ENCODE measurements at places on chromosomes 2 and 18.

DNA sequence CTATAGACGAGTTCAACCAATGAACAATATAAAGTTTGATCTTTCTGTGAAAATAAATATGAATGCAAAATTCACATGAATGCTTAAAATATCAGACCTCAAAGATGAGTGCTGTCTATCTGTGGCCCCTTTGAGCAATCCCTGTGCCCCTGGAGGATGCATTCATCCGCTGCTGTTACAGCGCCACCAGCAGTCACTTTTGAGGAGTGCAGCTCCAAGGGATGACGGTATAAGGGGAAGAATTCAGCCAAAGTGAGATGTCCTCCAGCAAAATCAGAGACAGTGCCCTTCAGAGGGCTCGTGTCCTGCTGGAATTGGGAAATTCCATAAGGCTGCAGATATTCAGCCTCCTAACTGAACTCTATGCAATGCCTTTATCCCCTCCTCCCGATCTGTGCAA lies 12.0 kb upstream of the CHRNA1 start:
- no peak for DNase-seq

DNA sequence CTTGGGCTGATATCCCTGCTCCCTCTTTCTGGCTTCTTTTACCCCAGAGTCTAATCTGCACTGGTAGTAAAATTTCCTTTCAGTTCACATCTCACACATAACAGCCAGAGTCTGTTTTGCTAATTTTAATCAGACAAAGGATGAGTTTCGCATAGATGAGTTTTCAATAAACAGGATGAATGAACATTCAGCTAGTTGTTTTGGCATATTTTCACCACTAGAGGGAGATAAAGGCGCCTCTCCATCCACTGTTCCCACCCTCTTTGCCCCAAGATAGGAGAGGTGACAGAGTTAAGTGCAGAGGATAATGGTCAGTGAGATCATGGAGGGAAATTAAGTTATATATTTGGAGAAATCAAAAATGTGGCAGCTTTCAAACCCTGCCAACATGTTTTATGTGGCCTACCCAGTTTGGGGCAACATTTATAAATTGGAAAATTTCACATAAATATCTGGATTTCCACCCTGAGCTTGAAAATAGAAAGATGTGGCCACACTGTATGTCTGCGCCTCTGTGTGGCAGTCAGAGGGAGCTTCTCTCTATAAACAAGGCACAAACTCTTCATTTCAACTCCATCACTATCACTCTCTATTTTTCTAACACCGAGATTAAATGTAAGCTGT lies 48.5 kb upstream of the DTNA start:
- DNase-seq, result no peak

DNA sequence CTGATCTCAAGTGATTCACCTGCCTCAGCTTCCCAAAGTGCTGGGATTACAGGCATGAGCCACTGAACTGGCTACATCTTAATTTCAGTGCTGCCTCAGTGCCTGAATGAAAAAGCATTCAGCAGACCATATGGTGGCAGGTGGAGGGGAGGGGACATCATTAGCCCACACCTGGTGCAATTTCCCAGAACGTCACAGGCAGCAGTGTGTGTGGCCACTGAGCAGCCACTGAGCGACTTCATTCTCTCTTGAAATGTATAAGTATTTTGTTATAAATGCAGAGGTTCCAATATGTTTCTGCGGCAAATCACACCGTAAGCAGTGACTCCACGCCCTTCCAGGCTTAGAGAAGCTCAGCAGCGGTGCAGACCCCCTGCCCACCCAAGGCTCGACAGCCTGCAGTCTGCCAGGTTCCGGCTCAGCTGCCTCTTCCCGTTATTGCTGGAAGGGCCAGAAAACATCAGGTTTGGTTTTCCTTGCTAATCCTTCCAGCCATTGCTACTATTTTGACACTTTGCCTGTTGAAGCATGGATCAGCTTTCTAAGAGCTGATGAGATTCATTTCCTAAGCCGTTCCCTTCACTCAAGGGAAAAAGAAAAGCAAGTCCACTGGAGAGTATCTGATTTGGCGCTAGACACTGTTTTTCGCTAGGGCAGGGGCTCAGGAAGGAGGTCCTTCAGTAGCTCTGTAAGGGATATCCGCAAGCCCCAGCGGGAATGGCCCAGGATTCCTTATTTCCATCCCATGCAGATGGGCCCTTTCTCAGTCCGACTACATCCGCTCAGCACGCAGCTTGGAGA lies 250.7 kb downstream of the VAPA start:
- no peak for DNase-seq

DNA sequence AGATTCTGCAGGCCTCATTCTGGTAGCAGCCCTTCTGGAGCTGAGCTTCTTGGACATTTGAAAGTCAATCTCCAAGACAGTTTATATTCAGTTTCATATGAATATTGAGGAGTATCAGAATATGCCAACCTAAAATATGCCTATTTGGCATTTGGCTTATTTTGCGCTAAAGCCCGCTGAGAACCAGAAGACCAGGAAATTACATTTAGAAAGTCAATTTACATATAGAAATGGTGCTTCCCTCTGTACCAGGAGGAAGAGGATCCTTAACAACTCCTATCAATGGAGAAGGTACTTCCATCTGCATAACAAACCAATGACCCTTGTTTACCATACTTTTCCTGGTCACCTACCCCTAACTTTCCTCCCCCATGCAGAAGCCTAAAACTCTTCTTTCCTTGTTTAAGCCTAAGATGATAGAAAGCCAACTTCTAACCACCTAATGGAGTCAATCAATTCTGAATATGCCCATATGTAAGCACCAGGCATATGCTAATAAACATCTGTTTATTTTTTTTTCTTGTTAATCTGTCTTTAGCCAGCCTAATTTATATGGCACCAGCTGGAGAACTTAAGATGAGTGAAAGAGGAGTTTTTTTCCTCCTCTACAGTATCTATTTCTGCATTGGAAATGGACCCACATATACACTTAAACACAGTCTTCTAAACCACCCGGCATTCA lies 57.0 kb upstream of the DYNC1I2 start:
- DNase-seq, result no peak

- no peak for DNase-seq
Observed at GRCh38 chr2:218898109-218898878, 17.6 kb downstream of the WNT10A start.

- DNase-seq, result no peak
Observed at GRCh38 chr2:67613227-67613626, 216.1 kb downstream of the ETAA1 start.

DNA sequence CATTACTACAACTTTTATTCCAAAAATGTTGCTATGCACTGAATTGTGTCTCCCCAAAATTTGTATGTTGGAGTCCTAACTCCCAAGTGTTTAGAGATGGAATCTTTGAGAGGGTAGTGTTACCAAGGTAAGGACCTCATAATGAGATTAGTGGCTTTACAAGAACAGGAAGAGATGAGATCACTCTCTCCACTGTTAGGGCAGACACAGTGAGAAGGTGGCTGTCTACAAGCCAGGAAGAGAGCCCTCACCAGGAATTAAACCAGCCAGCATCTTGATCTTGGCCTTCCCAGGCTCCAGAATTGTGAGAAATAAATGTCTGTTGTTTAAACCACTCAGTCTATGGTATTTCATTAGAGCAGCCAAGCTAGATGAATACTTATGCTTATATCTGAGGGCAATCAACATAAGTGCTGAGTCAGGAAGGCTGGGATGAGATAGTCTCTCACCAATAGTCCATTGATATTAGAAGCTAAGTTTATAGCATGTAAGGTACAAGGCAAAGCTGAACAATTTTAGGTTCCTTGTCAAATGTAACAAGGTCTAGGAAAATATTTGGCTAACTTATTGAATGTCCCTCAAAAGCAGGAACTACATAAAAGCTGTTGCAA lies 317.6 kb upstream of the REG3G start:
- DNase-seq, result no peak

DNA sequence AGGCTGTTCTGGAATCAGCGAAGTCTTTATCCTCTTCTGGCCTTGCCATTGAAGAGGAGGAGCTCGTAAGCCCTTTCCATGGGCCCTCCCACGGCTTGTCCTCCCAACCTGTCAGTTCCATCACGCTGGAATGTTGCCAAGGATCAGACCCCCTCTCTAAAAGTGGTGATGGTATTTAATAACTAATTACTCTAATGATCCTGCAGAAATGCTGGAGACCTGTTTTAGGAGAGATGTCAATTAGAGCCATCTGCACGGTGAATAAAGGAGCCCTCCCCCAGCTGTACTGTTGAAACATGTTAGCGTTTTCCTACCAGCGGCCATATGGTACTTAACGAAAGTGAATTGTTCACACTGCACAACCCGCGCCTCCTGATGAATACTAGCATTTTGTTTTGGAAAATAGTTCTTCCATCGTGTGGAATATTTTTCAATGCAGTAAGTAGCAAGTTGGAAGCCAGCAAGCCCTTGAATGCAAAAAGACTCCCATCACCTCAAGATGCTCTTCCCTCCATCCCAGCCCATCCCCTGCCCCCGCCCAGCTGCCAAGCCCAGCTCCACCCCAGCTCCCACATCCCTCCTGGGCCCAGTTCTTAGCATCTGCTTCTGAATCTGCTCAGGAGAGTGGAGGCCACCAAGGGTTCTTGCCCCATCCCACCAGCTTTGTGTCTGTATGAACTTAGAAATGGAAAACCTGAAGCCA lies 145.4 kb downstream of the KLHL29 start:
- DNase-seq, result no peak

- no peak for DNase-seq
Observed at GRCh38 chr18:984004-984403, 79.3 kb downstream of the ADCYAP1 start.

GRCh38 chr2:224222291-224222690 lies 179.6 kb downstream of the FAM124B start:
- no peak for DNase-seq

DNA sequence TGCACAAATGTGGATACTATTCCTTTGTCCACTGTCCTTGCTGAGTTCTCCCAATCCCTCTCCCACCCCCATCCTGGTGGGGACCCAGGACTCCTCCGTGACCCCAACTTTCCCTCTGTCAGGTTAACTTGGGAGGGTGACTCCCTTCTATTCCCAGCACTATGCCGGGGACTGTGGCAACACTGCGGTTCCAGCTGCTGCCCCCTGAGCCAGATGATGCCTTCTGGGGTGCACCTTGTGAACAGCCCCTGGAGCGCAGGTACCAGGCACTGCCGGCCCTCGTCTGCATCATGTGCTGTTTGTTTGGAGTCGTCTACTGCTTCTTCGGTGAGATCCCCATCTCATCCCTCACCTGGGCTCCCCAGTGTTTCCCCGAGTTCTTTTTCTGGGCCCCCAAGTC lies 739 bp downstream of the TMEM198 start:
- DNase-seq, result no peak

- no peak for DNase-seq
Observed at GRCh38 chr2:66596256-66596655, 161.3 kb downstream of the MEIS1 start.

- DNase-seq, result no peak
Observed at GRCh38 chr2:96831679-96832078, 12.1 kb downstream of the ANKRD23 start.

DNA sequence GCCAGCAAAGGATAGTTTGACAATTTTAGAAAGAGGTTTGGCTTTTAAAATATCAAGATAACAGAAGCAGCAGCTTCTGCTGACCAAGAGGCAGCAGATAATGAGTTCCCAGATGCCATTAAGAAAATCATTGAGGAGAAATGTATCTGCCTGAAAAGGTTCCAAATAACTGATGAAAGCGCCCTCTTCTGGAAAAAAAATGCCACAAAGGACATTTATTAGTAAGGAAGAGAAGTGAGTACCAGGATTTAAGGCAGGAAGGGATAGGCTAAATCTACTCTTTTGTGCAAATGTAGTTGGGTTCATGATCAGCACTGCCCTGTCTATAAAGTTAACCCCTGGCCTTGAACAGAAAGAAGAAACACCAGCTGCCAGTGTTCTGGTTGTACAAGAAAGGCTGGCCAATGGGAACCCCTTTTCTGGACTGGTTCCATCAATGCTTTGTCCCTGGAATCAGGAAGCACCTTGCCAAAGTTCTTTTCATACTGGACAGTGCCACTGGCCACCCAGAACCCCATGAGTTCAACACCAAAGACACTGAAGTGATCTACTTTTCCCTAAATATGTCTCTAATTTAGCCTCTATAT lies 40.6 kb downstream of the DHX57 start:
- DNase-seq, result no peak

GRCh38 chr2:165635532-165635931 lies 158.5 kb downstream of the GALNT3 start:
- no peak for DNase-seq

- DNase-seq, result no peak
Observed at GRCh38 chr2:202116691-202117090, 43.6 kb downstream of the KIAA2012 start.

GRCh38 chr18:8468921-8469335 lies 140.3 kb upstream of the RAB12 start:
- no peak for DNase-seq

- DNase-seq, result no peak
Observed at GRCh38 chr2:172929644-172930043, 146.0 kb upstream of the MAP3K20 start.

DNA sequence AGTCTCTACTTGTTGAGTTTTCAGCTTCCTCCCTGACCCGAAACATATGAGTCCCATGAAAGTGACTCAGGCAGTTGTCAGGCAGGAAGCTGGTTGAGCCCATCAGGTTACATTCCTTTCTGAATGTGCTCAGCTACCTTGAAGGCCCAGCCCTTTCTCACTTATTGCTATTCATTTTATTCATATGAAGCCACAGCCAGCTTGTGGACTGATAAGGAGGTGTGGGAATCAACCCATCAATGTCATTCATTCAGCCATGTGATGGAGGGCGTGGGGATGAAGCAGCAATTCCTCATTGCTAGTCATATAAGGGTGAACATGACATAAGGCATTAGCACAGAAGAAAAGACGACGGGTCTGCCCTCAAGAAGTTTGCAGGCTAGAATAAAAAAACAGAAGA lies 5.3 kb upstream of the VPS4B start:
- no peak for DNase-seq

DNA sequence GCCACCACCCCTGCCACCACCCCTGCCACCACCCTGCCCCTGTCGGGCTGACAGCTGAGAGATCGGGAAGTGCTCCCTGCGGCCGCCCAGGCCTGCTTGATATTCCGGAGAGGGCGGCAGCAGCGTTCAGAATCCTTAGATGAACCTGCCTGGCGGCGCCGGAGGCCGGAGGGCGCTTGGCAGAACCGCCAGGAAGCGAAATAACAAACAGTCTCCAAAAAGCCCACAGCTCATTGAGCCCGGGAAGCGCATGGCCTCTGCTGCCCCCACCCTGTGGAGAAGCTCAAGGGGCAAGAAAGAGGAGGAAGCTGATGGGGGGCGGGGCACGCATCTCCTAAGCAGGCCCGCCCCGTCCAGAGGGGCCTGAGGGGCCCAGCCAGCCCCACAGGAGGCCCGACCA lies 92.2 kb upstream of the MBOAT2 start:
- DNase-seq, result no peak

DNA sequence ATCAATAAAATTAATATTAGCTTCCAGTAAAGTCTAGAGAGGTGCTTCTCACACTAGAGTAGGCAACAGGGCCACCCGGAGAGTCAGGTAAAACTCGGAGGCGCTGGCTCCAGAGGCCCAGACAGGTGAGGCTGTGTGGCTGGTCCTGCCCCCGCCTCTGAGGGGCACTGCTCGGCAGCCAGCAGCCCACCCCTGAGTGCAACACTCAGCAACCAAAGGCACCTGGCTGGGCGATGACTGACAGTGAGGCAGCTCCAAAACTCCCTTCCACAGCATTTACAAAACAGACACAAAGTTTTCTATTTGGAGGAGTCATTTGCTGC lies 138.8 kb upstream of the ID2 start:
- no peak for DNase-seq

Measured in esophagus squamous epithelium (tissue), 5 donors.